Activated T-cell treated with anti-CD3 and anti-CD28 coated beads, Interleukin-2, amount 50 U/mL, for 24 hours (primary cell): ENCODE measurements at places on chromosomes 12 and 14.

- DNase-seq = no peak
These were observed 108.6 kb upstream of the FZD10 start for GRCh38 chr12:130053651-130054069.

DNA sequence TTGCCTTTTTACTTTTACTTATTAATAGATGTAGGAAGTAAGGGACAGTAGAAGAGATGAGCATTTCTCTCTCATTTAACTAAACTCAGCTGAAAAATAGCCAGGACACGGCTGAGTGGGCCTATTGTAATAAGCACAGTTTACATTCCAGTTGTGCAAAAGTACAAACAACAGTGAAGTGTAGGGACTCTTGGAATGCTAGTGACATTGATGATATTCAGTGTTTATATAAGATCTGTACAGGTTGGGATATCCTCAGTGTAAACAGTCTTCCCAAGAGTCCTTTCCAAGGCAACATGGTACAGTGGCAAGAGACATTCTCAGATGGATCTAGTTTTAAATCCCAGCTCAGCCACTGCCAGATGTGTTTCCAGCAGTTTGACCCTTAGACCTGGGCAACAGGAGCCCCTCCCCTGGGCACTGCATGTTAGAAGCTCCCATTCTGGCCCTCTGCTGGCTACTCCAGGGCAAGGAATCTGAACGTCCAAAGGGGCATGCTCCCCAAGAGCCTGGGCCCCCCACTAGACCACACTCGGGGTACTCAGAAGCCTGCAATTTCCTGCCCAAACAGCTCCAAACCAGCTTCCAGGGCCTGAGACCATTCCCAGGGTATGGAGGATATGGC is 55.3 kb downstream of the STAB2 start:
- DNase-seq = no peak

DNA sequence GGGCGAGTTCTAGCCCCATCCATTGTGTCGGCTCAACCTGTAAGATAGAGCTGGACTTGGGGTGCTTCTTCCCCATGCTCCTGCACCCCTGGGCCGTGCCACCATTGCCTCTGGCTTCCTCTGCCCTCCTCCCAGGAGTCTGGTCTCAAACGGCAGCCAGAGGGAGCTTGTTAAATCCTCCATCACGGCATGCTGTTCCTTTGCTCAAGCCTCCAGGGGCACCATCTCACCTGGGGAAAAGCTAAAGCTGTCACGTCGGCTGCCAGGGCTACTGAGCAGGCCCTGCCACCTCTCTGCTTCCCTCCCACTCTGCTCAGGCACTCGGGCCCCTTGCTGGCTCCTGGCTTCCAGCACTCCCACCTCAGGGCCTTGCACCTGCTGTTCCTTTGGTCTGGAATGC is 140.4 kb downstream of the RBM19 start:
- no peak for DNase-seq

GRCh38 chr12:26271889-26272492 is 76.6 kb downstream of the SSPN start:
- no peak for DNase-seq

DNA sequence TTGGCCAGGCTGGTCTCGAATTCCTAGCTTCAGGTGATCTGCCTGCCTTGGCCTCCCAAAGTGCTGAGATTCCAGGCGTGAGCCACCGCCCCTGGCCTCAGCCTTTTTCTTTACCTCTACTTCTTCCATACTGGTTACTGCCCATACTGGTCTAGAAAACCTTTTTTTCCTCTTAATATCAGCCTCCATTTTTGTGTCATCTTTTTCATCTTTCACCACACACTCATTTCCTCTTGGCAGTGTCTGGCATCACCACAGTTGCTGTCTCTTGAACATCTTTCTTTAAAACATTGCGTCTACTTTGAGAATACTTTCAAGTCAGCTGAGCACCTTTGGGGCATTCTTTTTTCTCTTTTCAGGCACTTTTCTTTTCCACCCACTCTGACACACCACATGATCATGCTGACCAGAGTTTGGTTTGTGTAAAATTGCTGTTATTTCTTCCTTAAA is 32.7 kb downstream of the DDX47 start:
- no peak for DNase-seq

GRCh38 chr14:31902945-31903646 is 174.0 kb upstream of the ARHGAP5 start:
- no peak for DNase-seq

GRCh38 chr12:47721431-47721973 is 3.8 kb downstream of the ENDOU start:
- DNase-seq = peak; percentile 18

DNA sequence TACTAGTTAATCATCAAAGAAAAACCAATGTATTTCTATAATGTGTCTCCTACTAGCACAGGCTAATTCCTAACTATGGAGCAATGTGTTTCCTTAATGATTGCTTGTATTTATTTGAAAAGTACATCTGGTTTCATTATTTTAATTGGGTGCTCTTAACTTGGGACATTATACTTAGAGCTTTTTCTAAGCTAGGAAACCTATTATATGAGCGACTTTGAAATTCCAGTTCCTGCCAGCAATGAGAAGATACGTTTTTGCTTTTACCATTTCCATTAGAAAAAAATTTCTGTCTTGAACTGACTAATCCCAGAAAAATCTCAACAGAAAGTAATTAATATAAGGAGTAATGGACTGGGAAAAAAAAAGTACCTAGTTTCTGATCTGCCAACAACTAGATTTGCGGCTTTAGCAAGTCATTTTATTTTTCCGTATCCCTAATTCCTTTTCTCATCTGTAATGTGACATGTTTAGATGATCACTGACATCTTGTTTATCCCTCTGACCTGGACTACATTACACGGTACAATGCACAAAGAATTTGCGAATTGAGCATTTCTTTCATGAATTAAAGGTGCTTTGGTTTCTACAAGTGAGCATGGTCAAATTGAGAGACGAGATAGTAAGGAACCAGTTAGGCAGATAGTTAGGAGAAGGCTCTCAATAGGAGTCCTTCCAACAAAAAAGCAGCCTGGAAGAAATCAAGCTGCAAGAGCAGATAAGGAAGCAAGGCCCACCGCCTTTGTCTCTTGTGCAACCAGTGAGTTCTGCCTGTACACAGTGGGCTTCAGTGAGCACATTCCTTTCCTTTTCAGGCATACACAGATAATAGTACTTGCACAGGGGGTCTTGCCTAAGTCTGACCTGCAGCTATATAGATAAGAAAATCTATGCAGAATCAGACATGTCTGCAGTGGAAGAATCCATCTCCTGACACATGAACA is 1765.0 kb upstream of the FLRT2 start:
- DNase-seq = no peak

DNA sequence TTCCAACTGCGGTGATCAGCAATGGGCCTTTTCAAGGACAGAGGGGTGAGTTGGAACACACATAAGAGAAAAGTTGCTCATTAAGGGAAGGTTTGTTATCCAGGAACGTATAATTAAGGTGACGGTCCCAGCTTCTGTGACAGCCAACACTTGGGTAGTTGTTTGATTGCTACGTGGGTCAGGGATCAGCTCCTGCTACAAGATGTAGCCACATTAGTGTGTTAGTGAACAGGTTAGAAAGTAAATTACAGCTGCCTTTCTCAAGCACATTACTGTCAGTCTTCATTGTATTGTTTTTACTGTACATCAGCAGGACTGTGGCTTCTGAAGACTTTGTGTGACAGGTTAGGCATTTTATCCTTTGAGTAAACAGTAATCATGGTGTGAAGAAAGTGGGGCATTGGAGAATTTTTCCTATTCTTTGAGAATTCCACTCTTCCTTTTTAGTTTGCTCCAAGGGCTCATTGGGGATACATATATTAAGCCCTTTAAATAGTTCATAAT is 230.5 kb downstream of the EGLN3 start:
- DNase-seq = no peak

GRCh38 chr12:3658327-3659163 is 94.4 kb downstream of the CRACR2A start:
- DNase-seq = peak; percentile 44

DNA sequence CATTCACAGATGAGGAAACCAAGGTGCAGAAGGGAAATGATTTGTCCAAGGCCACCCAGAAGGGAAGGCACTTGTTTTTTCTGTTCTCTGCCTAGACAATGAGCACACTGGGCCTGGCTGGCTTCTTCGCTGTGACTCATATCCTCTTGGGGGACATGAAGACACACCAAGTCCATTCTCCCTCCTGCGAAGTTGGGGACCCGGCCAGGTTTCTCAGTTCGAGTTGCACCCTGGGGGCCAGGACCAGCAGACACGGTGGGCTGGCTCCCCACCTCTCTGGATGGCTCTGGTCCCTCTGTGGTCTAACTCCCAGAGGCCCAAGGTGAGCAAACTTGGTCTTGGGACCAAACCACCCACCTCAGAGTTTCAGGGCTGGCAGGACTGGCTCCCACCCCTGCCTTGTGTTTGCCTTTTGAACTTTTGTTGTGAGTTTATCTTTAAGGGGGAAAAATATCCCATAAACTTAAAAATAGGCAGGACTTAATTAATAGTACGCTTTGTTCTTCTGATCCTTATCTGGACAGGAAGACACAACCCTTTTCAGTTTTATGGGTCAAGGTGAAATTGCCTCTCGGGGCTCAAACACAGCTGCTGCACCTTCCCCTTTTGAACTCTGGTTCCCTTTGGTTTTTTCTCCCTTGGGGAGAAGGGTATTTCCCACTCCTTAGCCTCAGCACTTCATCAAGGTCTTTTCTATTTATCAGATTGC is 9.0 kb upstream of the MLEC start:
- DNase-seq = no peak

DNA sequence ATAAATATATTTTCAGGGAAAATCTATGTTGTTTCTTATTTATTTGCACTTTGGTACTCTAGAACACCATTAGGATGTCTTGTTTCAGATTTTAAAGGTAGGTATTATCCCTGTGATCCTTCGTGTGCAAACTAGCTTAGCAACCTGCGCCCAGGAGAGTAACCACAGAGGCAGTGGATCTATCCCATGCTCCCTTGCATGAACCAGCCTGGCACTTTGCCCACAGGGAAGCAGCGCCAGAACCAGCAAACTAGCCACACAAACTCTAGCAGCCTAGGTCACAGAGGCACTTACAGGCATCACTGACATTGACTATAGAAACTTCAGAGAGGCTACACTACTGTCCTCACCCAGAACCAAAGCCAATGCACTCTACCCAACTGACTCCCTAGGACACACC is 76.1 kb downstream of the TSHR start:
- no peak for DNase-seq

DNA sequence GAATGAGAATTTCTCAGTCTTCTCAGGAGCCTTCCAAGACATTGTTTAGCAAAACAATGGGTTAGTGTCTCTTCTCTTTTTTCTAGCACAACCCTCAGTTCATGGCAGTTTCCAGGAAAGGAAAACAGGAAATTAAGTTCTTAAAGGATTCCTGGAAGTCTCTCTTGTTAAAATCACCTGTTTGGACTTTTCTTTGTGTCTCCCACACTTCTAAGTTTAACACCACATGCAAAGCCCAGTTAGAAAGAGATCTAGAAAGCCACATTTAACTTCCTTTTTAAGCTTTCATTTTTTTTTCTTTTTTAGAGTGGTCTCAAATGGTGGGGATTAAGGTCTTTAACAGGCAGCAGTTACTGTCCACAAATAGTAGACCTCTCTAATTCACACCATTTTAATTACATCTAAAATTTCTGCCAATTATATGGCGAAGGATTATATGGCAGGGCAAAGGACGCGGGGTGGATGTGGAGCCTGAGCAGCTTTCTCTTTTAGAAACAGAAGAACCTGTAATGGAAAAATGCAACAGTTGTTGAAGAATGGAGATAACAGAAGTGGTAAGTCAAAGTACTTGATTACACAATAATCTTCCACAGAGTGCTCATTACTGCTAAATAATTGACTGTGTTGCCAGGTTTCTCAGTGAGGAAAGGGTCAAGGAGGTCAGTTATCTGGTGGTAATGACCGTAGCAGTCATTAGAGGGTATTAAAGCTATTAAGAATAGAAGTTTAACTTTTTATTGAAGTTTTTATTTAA is 298.6 kb downstream of the AKAP6 start:
- DNase-seq = no peak

GRCh38 chr12:27747111-27747820 is 32.8 kb upstream of the KLHL42 start:
- DNase-seq = no peak

GRCh38 chr12:33529031-33529430 is 89.4 kb upstream of the SYT10 start:
- DNase-seq = no peak

DNA sequence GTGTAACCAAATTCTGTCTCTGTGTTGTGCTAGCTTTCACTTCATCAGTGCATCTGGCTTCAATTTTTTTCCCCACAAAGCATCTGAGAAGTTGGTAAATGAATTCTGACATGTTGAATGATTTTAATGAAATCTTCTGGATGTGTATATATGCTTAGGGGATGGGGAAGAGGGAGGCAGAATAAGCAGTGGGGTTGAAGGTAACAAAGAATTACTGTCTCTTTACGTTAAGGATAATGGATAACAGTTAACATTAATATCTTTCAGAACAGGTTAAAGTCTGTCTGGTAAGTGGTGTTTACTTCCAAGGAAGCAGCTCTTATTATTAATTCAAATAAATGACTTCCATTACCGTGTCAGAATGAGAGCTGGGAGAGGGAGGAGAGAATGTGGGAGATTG is 261.7 kb downstream of the ERC1 start:
- DNase-seq = no peak

DNA sequence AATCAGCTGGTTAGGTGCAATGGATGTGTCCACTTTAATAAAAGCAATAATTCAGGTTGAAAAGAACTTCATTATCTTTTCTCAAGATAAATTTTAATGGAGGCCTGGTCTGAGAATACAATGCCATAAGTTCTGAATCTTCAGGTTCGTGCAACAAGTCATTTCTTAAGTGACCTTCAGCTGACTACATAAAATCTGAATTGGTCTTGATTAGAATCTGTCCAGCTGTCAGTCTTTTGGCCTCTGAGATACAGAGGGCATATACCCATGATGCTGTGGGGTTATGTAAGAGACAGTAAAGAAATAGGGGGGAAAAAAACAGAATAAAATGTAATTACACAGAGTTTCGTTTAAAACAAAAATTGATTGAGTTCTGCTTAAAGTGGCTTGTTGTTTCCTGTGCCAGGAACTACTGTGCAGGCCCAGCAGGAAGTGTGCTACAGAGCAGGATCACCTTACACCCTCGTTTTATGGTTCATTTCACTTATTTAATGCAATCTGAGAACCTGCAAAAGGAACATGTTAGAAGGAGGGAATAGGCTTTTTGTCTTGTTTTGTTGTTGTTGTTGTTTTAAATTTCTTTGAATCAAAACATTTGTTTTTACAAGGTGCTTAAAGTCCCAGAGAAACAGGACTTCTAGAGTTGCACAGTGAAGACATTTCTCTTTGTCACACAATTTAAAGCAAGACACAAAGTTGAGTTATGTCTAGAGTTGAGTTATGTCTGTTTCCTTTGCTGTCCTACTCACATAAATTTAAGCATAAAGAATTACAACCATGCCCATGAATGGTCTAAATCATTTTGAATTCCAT is 64.2 kb downstream of the LGR5 start:
- DNase-seq = no peak

DNA sequence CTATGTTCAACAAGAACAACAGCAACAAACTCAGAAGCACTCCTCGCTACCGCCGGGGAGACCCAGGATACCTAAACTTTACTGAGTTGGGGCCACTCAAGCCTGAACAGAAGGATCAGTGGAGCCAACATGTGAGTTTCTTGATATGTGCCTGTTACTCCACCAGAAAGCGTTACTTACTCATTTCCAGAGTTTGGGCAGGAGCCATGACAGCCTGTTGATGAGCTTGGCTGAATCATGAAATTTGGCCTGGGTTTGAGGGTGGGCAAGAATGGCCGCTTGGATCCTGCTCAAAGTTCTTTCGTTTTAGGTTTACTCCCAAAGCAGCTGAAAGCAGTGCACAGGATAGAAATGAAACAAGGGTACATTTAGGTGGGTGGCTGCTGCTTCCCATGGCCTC is 12.0 kb upstream of the GALNT6 start:
- DNase-seq = no peak

GRCh38 chr12:7959278-7959677 is 23.3 kb upstream of the SLC2A3 start:
- peak; percentile 44 for DNase-seq
